HCT116 (cell line): ENCODE measurements at places on chromosomes 4 and X.
A peak's percentile ranks its signal among the peaks of the same experiment; 100 is the strongest.

- no peak for DNase-seq
Observed at GRCh38 chr4:130147641-130148040, 1051.7 kb downstream of the C4orf33 start.

DNA sequence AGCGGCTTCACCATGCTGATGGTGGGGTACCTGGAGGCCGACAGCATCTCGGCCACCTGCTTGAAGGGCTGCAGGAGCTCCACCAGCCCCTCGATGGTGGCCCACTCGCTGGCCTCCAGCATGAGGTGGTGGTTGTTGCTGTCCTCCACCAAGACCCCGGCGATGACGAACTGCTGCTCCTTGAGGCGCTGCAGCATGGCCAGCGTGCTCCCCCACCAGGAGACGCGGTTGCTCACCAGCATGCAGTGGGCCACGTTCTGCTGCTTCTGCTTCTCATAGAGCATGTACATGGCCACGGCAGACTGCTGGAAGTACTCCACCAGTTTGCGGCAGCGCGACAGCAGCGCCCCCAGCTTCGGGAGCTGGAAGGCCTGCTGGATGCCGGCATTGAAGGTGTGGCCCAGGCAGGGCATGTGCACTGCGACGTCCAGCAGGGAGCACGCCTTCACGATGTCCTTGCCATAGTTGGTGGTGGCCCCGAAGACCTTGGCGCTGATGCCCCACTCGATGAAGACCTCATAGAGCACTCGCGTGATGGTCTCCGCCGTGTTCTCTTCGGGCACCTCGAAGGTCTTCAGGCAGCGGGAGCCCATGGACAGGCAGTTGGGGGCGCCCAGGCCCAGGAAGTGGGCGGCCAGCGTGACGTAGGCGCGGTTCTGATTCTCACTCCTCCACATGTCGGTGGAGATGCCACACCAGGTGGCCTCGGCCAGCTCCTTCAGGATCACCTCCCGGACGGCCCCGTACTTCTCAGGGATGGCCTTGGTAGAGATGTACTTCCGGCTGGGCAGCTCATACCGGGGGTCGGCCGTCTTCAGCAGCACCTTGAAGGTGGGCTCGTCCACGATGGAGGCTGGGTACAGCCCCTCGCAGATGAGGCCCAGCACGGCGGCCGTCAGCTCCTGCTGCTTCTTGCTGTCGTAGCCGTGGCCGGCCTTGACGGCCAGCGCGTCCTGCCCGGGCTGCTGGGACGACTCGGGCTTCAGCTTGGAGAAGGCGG is 11.0 kb downstream of the DHRSX start:
- DNase-seq: no peak

DNA sequence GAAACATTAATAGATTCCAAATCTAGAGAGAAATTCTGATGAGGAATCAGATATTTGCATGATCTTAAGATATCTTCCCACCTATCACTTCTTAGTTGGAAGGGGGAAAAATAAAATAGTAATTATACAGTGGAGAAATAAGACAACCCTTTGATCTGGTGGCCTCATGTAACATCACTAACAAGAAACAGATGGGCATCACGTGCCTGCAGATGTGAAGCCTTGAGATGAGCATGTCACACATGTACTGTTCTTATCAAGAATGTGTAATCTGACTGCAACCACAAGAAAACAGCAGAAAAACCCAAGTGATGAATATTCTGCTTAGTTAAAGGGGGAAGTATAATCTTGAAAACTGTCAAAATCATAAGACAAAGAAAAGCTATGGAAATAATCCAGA is 31.4 kb upstream of the NKX6-1 start:
- DNase-seq: no peak

DNA sequence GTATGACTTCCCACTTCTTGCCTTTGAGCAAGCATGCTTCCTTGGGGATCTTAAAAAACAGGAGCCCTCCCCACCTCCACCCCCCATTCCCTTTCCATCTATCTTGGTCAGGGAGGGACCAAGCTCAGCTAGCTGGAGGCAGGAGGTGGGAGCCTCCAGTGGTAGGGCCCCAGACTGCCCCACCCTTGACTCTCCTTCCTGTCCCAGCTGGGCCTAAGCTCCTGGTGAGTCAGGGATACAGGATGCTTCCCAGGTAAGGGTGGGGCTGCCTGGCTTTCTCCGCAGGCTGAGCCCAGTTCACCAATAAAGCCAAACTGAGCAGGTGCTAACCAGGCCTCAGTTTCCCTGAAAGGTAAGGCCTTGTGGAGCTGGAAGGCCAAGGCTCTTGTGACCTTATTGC is 15.2 kb downstream of the EFNB1 start:
- no peak for DNase-seq

- no peak for DNase-seq
Observed at GRCh38 chr4:56698329-56698728, 17.2 kb upstream of the HOPX start.

DNA sequence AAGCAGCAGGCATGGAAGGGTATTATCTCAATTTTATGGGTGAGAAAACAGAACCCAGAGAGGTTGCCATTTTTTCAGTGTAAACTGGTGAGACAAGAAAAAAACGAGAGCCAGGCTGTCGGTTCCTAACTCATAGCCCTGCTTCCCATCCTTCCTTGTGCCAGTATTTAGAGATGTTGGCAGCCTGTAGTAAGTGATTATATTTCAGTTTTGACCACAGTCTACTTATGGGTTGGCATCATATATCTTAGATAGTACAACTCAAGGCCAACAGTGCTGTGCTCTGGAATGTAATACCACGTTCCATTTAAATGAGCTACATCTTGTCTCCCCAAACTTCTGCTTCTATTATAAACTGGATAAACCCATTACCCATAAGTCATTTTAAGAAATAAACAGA is 40.8 kb downstream of the XK start:
- DNase-seq: no peak

GRCh38 chrX:105117621-105118020 is 102.9 kb downstream of the TEX13A start:
- no peak for DNase-seq

GRCh38 chrX:34218063-34218462 is 85.9 kb upstream of the FAM47A start:
- no peak for DNase-seq

- DNase-seq: no peak
Observed at GRCh38 chr4:48347282-48347921, 6.1 kb downstream of the SLAIN2 start.

GRCh38 chr4:74133786-74134499 is 24.0 kb upstream of the MTHFD2L start:
- DNase-seq: peak; percentile 86

DNA sequence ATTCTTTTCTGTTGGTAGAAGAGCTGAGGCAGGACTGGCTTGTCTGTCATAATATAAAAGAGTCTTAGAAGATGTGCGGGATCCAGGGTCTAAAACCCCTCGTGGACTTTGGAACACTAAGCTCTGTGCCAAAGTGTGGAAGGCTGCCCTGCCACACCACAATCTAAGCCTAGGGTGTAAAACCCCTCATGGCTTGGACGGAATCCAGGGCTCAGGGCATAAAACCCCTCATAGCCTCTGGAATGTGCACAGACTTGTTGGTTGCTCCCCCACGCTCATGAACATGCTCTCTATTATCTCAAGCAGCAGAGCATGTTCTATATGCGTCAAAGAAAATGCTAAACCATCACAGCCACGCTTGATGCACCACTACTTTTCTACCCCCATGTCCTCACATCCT is 483.6 kb downstream of the GABRG1 start:
- DNase-seq: no peak

DNA sequence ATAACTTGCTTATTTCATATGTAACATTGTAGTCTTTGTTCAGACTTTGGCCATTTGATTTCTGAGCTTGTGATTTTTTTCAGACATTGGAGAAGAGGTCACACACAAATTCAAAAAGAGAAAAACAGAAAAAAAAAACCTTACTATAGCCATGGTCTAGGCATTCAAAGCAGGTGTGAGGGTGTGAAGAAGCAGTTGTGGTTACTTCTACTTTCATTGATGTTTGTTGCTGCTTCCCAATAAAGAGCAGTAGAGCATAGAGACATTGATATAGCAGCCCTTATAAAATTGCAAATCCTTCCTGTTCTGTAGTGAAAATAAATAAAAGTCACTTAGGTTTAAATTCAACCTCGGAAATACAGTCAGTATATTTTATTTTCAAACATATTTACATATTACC is 671.6 kb downstream of the GRXCR1 start:
- no peak for DNase-seq
